ENCODE measurements at places on chromosomes 16 and 17.

GRCh38 chr16:24689128-24689527 lies 40.3 kb upstream of the TNRC6A start:
- DNase-seq: no peak

GRCh38 chr17:82528484-82529265 lies 9.1 kb downstream of the FOXK2 start:
- DNase-seq: no peak

DNA sequence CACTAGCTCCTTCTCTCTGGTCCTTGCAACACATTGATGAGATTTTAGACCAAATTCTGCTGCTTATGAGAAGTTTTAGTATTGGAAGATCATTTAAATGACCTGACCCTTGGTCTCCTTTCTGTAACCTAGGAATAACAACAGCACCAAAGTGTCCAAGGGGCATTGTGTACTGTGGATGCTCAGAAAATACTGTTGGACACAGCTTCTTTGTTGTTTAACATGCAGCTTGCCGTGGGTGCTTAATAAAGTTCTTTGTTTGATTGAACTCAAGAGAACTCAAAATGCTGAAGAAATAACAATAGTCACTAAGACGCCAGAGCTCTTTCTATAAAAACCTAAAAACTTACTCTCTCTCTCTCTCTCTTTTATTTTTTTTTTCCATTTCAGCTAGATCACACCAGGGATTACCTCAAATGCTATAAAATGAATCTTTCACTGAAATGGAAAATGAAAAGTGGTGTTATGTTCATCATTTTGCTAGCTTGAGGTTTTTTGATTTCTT lies 548.9 kb upstream of the CDH8 start:
- no peak for DNase-seq

GRCh38 chr16:8262299-8262698 lies 328.0 kb downstream of the TMEM114 start:
- DNase-seq: no peak

- DNase-seq: no peak
Observed at GRCh38 chr16:1141191-1141590, 11.7 kb upstream of the CACNA1H start.
